ENCODE measurements at places on chromosomes 6 and 20.

GRCh38 chr6:7902221-7902620, 8.4 kb downstream of the TXNDC5 start:
- no peak for DNase-seq

DNA sequence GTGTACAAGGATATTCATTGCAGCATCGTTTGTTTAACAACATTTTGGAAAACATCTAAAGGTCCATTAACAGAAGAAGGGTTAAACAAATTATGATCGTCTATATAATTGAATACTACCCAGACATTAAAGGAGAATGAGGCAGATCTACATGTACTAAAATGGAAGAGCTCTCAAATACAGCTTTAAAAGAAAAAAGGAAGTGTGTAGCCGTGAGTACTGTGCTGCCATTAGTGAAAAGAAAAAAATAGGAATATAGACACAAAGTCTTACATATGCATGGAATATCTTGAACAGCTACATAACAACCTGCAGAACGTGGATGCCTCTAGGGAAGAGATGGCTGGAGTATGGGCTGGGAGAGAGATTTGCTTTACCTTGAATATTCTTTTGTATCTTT, 37.9 kb downstream of the PRDM1 start:
- no peak for DNase-seq

- no peak for DNase-seq
These were observed 35.9 kb upstream of the EYA4 start for GRCh38 chr6:133205304-133205703.

DNA sequence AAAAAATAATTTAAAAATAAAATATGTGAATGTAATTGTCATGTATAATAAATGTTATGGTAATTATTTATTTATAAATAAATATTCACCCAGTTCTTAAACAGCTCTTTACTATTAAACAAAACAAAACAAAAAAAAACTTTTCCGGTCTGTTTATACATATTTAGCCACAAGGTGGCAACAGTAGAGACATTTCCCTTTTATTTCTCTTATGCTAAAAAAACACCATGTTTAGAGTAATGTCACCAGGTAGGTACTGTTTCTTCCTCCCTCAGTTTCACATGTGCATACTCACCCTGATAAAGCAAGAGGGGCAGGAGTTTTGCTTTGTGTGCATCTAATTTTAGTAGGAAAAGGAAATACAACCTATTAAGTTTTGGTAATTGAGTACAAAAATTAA, 610.4 kb upstream of the IMPG1 start:
- DNase-seq: no peak

GRCh38 chr20:53712212-53712977, 118.8 kb upstream of the ZNF217 start:
- no peak for DNase-seq

DNA sequence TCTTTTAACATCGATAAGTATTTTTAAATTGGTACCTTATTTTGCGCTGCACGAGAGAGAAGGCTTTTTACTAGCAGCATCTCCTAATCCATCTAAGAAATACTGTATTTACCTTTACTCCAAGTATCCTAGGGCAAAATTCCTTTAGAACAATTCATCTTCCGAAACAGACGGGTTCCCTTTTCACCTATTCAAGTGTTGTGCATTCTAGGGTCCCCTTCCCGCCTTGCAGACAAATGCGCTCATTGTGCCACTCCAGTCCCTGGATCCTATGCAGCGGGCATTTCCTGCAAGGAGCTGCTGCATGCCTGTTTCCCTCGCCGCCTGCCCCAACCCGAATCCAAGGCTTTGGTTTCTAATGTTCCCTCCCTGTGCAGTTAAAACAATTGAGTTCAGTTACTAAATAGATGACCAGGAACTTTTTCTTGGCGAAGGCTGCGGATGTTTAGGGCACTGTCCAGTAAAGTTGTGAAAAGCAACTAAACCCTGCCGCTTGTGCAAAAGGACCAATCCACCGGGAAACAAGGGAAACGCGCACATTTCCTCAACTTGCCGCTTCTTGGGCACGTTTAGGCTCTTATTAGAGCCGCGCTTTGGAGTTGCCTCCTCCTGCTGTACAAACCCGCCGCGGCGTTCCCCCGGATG, 556 bp upstream of the SCAF8 start:
- DNase-seq: no peak

GRCh38 chr20:33796263-33796906, 14.8 kb upstream of the CHMP4B start:
- DNase-seq: no peak

DNA sequence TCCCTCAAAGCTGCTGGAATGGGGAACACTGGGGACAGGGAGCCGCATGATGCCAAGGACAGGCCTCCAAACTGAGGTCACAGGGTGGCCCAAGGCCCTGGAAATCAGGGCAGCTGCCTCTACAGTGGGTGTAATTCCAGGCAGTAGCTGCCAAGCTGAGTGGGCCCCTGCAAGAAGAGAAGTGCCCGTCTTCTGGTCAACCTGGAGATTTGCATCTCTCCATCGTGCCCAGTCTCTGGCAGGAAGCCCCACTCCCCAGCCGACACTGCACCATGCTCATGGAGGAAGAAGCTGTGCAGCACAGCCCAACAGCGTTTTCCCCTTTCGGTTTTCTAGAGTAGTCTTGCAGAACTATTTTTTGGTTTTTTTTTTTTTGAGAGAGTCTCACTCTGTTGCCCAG, 2.2 kb upstream of the FAM209A start:
- no peak for DNase-seq

DNA sequence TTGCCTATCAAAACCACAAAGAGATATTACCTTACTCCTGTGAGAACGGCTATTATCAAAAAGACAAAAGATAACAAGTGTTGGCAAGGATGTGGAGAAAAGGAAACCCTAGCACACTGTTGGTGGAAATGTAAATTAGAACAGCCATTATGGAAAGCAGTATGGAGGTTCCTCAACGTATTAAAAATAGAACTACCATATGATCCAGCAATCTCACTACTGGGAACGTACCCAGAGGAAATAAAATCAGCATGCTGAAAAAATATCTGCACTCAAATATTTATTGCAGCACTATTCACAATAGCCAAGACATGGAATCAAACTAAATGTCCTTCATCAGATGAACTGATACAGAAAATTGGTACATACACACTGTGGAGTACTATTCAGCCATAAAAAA, 149.4 kb upstream of the MLN start:
- DNase-seq: no peak

DNA sequence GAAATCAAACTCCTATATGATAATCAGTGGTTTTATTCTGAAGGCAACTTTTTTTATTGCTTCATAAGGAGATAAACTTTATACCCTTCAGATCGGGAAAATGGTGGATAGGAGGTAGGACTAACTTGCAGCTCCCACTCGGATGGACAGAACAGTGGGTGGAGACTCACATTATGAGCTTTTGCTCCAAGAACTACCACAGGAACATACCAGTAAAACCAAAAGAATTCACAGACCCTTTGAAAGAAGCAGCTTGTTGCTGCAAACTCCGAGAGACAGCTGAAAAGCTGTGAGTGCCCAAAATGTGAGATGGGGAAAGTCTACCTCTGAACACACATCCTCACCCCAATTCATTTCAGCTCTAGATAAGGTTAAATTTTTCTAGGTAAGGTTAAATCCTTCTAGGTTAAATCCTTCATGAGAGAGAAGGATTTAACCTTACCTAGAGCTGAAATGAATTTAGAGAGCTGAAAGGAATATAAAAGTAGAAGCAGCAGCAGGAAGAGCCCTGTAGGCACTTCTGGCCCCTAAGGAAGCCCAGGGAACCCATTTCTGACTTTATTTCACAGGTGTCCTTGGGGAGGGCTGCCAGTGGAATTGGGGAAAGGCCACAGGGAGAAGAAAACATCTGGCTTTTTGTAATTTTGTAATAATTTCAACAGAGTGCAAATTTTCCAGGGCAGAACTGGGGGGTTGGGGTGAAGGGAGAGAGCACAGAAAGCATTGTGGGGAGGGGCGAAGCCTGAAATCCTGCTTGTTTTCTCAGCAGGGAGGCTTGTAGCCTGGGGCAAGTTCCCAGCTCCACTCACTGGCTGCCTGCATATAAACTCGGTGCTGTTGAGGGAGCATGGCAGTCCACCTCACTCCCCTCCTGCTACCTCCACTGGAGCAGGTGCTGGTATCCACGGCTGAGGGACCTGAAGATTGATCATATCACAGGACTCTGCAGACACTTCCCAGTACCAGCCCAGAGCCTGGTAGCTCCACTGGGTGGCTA, 65.9 kb upstream of the HCRTR2 start:
- DNase-seq: no peak

DNA sequence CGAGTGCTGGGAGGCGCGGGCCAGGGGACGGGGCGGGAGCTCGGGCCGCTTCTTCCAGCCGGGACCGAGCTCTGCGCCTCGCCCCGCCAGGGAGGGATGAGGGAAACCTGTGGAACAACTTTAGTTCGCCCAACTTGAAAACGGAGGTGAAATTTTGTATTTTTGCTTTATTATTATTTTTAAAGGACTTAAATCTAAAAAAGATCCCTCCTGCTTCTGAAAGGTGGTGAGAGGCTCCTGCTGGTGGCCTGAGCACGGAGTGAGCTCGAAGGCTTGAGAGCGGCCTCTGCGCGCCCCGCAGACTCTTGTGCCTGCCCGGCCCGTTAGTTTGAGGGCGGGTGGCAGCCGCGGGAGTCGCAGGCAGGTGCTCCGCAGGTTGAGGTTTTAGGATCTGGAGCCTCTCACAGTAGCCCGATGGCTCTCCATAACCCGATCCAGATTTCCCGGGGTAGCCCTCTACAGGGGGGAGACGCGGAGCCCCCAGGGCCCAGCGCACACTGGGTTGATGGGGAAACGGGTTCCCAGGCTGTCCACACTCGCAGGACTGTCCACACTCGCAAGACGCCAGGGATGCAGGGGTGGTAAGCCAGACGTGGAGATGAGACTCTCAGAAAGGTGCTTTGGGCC, 46.2 kb upstream of the SUPT3H start:
- DNase-seq: peak; percentile 74

DNA sequence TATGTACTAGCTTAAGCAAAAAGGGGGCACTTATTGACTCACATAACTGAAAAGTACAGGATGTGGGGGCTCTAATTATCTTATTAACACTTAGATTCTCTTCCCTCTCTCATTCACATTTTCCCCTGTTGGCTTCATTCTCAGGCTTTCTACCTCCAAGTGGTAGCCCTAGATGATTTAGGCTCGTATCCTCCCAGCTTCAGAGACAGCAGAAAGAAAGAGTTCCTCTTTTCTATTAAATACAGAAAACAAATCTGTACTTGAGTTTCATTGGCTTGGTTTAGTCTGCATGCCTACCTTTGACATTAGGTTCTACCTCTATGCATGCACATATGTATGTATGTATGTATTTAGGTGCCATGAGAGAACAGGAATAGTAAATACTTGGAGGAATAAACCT, 15.5 kb upstream of the E2F3 start:
- DNase-seq: no peak

- no peak for DNase-seq
These were observed 92.9 kb downstream of the ANKS1A start for GRCh38 chr6:34981951-34982350.

DNA sequence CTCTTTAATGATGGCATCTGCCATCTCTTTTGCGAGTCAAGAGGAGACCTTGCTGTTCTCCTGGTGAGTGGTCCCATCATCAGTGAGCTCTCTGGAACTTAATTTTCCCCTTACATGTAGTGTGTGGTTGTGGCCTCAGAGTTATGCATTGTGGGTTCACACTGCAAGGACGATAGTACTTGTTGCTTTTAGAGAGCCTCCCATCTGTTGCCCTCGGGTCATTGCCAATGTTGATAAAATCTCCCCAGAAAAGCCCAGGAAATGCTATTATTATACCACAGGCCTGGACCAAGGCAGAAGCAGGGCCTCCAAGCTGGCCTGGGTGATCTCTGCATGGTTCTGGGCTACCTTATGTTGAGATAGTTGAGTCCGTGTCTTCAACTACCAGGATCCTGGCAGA, 241.6 kb downstream of the BMP7 start:
- DNase-seq: no peak

DNA sequence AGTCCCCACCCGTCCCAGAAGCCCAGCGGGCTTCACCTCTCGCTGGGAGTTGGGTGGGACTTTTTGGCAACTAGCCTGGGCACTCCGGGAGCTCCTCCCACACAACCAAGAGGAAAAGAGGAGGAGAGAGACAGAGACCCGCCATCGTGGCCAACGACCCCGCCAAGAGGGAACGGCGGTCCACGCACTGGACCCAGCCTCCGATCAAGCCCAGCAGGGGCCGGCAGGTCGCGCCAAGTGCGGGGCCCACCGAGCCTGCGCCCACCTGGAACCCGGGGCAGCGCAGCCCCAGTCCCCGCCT, 3.0 kb upstream of the TMEM14C start:
- DNase-seq: no peak

DNA sequence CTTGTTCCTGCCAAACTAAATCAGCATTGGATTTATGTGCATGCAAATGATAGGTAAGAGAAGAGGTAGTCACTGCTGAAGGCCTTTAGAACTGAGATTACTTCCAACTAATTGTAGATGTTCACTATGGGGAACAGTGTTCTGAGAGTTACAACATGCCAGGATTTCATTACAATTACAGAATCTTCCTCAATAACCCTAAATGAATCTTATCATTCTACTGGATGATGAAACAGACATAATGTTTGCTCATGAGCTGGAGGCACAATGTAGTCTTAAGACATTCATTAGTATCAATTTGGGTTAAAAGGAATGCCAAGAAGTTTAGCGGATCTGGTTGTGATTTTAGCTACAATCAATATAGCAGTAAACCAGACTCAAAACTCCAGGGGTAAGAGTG, 248.9 kb upstream of the THEMIS start:
- DNase-seq: no peak

DNA sequence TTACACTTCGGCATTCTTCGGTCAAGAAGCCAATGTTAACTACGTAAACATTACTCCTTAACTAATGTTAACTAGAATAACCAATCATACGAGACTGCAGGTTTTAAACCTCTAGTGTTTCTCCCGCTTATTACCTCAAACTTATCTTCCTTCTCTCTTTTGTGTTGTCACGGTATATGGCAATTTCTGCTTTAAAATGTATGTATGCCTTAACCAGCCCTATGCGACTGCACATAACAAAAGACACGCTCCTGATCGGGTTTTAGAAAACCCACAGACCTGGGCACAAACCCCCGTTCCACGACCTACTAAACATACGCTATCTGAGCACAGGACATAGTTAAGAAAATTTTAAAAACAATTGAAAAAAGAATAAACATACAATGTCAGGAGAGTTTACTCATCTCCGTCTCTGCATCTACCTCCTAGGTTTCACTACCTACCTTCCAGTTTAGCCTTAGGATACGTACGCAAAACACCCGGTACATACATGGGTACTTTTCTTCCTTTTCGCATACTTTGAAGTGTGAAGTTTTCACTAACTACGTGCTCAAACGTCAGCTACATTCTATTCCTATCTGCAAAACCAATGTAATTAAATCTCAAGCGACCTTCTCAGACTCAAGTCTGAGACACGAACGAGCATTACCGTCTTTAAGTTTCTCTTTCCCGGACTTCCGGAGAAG, 1.1 kb downstream of the CD164 start:
- DNase-seq: no peak
